Eye (tissue), 1 donor: ENCODE measurements at places on chromosomes 2 and 18.

DNA sequence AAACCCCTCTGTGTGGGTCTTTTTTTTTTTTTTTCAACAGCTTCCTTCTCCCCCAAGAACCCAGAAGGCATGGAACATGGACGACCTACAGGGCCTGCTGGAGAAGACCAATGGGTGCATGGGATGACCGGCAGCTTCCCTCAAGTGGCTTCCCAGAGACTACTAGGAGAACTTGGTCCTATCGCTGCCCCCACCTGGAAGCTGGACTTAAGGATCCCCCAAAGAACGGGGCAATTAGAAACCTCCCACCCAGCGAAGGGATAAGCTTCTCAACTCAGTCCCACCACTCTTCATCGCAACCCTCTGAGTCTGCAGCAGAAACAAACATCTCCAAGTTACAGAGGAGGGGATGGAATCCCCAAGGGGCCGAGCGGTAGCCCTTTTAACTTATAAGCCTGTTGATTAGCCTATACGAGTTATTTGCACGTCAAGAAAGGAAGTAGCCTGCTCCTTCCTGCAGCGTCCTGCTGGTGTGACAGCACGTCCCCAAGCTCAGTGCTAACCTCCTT lies 1.4 kb downstream of the ACTR1B start:
- DNase-seq: no peak

GRCh38 chr18:12424252-12424651 lies 16.5 kb downstream of the PRELID3A start:
- no peak for DNase-seq

- DNase-seq: no peak
These were observed 108.0 kb downstream of the RNF152 start for GRCh38 chr18:61784834-61785233.

DNA sequence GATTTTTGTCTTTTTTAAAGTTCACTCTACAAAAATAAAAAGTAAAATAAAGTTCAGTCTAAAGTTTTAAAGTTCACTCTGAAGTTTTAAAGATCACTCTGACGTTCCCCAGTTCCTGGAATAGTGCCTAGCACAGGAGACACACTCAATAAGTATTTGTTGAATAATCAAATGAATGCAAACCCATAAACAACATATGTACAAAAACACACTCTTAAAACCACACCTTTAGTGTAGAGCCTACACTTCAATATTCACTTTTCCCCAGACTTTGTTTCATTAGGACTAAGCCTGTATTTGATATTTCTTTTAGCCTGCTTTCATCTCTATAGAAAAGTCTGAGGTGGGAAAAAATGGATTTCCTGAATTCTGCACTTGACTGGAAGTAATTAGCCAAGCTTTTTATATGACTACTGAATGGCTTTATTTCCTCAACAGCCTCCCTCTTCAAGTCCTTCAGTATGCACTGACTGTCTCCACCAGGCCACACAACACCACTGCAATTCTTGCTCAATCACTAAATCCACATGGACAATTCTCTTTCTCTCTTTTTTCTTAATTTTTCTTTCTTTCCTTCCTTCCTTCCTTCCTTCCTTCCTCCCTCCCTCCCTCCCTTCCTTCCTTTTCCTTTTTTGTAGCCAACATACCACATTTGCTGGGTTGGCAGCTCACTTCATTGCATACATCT lies 104.6 kb downstream of the SS18 start:
- DNase-seq: no peak

DNA sequence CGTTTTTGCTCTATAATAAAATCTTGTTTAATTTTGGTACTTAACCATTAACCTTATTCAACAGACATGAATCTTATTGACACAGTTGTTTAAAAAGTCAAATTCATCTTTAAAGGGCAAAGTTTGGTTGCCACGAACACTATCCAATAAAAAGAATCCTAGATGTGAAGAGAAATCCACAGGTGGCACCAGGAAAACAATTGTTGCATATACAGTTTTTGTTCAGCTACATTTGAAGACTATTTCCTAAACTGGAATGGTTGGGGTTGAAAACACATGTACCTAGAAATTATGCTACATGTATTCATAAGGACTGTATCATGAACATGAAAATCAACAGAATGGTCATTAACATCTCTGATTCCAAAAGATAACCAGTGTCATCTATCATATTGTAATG lies 71.1 kb upstream of the GULP1 start:
- no peak for DNase-seq

DNA sequence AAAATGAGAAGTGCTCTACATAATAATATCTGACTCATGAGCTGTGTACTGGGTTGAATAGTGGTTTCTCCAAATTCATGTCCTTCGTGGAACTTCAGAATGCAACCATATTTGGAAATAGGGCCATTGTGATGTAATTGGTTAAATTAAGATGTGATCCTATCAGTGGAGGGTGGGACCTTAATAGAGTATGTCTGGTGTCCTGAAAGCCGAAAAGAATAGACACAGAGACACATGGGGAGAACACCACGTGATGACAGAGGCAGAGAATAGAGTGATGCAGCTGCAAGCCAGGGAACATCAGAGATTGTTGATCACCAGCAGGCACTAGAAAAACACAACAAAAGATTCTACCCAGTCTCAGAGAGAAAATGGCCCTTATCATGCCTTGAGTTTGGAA lies 310.1 kb downstream of the EXOC6B start:
- DNase-seq: no peak

DNA sequence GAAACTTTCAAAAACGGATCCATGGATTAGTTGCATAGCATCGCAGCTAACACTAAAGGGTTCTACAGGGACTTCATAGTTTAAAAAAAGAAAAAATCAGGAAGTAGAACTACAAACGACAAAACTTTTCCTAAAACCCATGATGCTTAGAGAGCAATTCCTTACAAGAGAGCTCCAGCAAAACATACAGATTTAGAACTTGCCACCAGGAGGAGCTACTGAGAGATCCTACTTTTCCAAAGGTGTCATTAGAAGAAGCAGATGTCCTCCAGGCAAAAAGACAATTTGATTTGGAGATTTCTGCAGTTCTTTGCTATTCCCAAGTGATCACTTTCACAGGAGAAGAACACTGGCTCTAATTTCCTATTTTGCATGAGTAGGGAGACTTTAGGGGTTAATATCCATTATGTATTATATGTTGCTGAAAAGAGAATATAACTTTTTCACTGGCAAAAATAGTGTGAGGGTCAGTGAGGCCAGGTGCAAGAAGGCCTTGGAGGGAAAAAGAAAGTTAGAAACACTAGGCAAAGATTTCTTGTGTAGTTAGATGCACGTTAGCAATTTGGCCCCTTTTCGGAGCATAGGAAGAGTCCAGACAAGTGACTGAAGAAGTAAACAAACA lies 436.2 kb downstream of the SUCLG1 start:
- DNase-seq: peak; percentile 86

GRCh38 chr18:48818329-48819254 lies 132.2 kb downstream of the SMAD7 start:
- DNase-seq: no peak

DNA sequence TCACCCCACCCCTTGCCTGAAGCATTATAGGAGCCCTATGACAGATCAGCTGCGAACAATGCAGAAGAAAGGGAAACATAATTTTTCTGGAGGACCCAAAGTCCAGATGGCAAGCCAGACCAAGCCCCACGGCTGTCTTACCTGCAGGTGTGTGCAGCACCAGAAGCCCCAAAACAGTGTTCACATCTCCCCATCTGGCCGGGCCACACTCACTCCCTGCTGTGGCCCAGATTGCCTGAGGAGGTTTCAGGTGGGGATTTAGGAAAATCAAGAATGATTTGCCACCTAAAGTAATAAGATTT lies 11.7 kb upstream of the STK17B start:
- DNase-seq: no peak

GRCh38 chr2:96391153-96391827 lies 55.7 kb downstream of the NCAPH start:
- DNase-seq: no peak

GRCh38 chr2:45211636-45212035 lies 202.4 kb upstream of the SIX2 start:
- DNase-seq: no peak

DNA sequence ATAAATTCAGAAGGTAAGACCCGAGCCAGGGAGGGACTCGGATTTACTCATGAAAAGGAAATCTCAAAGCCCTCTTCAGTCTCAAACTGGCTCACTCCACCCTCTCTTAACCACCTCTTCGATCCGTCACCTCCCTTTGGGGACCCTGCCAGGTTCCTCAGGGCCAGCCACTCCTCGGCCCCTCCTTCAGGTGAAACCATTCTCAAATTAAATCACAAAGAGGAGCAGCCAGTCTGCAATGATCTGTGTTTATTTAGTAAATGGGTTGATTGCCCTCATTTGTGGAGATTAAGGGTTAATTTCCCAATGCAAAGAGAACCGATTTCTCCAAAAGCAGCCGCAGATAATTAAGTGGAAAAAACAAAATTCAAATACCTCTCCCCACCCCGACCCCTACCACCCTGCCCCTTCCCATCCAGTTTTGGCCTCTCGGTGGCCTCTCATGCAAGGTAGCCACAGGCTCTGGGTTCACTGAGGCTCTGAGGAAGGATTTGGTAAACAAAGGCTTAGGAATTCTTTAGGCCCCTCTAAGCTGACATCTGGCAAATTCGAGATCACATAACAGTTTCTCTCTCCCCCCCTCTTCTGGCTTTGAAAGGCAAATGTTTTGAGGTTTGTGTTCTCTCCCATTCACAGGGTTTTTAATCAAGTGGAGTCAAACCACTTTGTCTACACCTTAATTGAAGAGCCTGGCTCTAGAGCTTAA lies 10.3 kb upstream of the FZD7 start:
- DNase-seq: peak; percentile 60

- DNase-seq: no peak
These were observed 74.5 kb downstream of the QPCT start for GRCh38 chr2:37418956-37419355.

- no peak for DNase-seq
These were observed 65.0 kb downstream of the RPL37A start for GRCh38 chr2:216563646-216564045.

DNA sequence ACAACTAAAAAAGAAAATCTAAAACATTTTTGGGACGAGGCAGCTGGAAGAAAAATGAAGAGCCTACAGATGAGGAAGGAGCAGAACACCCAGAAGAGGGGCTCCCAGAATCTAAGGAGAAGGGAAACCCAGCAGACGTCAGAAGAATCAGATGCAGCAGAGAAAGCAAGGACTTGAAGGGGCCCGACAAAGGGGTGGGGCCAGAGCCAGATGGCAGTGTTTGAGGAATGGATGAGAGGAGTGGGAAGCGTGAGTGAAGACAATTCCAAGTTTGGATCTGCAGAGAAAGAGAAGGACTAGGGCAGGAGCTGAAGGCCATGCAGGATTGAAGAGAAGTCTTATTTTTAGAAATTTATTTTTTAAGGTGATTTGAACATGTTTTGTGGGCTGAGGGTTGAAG lies 19.3 kb downstream of the PTMA start:
- DNase-seq: peak; percentile 37

- no peak for DNase-seq
These were observed 117.0 kb upstream of the CYP1B1 start for GRCh38 chr2:38192976-38193375.

- peak; percentile 68 for DNase-seq
These were observed 1.2 kb downstream of the GYPC start for GRCh38 chr2:126657148-126657635.

DNA sequence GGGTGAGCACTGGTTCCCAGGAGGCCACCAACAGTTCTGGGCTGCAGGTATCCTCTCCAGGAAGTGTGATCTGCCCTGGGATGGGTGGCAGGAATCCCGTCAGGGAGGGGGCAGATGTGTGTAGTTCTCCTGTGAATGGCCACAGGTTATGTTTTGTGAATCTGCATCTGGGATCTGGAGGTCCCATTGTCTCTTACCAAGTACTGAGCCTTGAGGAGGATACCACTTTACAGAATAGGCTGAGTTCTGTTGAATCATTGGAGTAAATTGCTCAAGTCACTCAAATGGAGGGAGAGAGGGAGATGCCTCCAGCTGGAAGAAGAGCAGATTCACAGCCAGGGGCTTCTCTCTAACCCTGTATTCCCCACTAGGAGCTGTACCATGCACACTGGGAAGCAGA lies 168.2 kb downstream of the ANKRD30B start:
- DNase-seq: no peak

- DNase-seq: peak; percentile 93
These were observed 19.8 kb downstream of the DTYMK start for GRCh38 chr2:241666627-241667400.

DNA sequence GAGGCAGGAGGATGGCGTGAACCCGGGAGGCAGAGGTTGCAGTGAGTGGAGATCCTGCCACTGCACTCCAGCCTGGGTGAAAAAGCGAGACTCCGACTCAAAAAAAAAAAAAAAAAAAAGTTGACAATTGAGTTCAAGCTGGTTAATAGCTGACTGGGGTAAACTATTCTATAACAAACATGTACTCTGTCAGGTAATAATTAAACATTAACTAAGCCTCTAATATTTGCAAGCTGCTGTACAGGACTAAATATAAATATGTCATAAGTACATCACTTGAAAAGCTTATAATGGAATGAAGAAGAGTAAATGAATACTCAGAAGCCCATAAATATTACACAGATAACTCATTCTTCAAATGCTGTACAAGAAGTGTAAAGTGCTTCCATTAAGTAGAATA lies 190.4 kb upstream of the CRIM1 start:
- DNase-seq: no peak

GRCh38 chr2:241020629-241021190 lies 22.3 kb downstream of the SNED1 start:
- DNase-seq: no peak

GRCh38 chr2:80135001-80135400 lies 169.6 kb downstream of the LRRTM1 start:
- no peak for DNase-seq

GRCh38 chr2:205822579-205822978 lies 140.3 kb downstream of the NRP2 start:
- DNase-seq: no peak

- peak; percentile 64 for DNase-seq
These were observed 273.6 kb upstream of the NCKAP5 start for GRCh38 chr2:133841900-133842299.

DNA sequence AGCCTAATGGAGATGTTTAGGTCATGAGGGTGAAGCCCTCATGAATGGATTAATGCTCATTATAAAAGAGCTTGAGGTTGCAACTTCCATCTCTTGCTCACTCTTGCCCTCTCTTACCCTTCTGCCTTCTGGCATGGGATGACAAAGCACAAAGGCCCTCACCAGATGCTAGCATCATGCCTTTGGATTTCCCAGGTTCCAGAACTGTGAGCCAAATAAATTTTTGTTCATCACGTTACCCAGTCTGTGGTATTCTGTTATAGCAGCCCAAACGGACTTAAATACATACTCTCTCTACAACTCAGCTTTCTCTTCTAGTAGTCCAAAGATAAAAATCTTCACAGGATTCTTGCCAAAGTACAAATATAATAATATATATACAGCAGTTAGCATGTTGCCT lies 75.8 kb downstream of the LNPK start:
- no peak for DNase-seq

GRCh38 chr2:70080610-70081200 lies 6.6 kb upstream of the PCBP1 start:
- DNase-seq: no peak

- no peak for DNase-seq
These were observed 8.3 kb downstream of the ZCCHC2 start for GRCh38 chr18:62531078-62531477.

DNA sequence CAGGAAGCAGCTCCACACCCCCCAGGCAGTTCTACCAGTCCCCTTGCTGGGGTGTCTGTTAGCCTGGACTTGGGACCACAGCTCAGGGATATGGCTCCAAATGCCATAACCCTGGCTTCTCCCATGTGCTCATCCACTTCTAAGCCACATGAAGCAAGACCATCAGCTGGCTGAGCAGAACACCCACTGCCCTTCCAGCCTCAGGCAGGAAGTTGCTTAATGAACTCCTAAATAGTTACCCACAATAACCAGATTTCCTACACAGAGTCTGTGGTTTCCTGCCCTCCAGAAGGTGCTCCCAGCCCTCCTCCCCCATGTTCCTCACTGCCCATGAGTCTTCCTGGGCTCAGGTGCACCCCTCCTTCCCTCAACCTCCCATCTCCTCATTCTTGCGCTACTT lies 98.3 kb upstream of the EPC2 start:
- no peak for DNase-seq
